NCI-H1930 (cell line): ENCODE measurements at places on chromosomes 16 and 17.

- no peak for DNase-seq
Observed at GRCh38 chr17:49260011-49260816, 29.6 kb upstream of the PHOSPHO1 start.

- no peak for DNase-seq
Observed at GRCh38 chr17:57920916-57921703, 34.1 kb downstream of the CUEDC1 start.

DNA sequence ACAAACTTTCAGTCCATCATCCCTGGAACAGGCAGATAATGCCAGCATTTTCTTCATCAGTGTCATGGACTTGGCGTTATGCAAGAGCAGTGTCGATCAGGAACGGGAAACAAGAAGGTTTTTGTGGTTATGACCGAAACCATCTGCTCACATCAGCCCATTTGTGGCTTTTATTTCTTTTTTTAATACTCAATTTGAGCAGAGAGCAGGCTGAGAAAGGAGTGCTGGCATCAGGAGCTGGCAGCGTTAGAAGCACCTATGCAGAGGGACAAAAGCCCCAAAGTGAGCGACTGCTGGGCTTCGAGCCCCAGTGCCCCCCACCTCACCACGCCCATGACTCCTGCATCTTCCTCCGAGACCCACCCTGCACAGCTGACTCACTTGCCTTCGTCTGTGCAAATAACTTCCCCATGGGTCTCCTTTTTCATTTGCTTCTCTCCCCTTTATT is 16.2 kb upstream of the CD300E start:
- DNase-seq, result no peak

GRCh38 chr16:3113765-3114479 is 1.5 kb downstream of the ZNF205 start:
- no peak for DNase-seq

- DNase-seq, result no peak
Observed at GRCh38 chr16:85637808-85638647, 24.9 kb downstream of the GSE1 start.

DNA sequence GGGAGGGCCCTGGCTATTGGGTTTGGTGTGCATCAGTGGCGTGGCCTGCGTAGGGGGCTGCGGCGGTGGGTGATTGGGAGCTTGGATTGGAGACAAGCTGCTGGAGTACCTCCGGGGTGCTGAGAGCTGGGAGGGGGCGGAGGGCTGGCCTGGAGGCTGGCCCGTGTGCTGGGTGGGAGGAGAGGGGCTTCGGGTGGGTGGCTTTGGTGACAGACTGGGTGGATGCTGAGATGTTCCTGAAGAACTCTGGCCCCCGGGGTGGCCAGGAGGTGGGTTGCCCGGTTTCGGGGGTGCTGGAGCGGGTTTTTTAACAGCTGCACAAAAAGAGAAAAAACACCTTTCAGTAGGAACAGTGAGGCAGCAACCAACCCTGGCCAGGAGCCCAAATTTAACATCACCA is 84.1 kb downstream of the ARHGAP17 start:
- DNase-seq, result no peak

GRCh38 chr17:59631276-59631675 is 11.6 kb downstream of the CLTC start:
- no peak for DNase-seq

DNA sequence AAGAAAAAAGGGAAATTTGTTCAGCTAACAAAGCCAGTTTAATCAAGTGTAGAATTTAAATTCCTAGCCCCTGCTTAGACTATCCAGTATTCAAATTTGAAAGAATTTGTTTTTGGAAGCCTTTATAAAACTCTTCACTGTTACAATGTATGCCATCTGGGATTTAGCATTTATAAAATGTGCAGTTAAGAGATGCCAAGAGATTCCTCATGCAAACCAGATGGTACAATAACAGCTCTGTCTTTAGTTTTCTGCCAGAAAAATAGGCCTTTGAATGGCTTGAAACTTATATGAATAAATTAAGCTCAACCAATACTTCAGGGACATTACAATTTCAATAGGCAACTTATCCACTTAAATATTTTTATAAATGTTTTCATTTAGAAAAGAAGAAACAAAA is 6.8 kb upstream of the ANKS4B start:
- no peak for DNase-seq

GRCh38 chr17:67260170-67260987 is 15.4 kb upstream of the HELZ start:
- DNase-seq, result no peak

DNA sequence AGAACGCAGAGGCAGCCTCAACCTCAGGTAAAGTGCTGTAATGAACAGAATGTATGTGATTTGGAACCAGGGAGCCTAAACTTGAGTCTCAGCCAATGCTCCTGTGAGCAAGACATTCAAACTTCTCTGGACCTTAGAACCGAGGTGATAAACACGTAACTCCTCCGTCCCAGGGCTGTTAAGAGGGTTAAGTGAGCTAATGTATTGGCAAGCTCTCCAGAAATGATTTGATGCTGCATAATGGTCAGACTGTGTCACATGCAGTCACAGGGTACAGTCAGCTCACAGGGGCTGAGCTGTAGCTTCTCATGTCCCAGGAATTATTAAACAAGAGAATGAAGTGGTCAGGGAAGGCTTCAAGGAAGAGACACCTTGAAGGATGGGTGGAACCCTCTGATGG is 10.0 kb upstream of the SLC4A1 start:
- DNase-seq, result no peak

DNA sequence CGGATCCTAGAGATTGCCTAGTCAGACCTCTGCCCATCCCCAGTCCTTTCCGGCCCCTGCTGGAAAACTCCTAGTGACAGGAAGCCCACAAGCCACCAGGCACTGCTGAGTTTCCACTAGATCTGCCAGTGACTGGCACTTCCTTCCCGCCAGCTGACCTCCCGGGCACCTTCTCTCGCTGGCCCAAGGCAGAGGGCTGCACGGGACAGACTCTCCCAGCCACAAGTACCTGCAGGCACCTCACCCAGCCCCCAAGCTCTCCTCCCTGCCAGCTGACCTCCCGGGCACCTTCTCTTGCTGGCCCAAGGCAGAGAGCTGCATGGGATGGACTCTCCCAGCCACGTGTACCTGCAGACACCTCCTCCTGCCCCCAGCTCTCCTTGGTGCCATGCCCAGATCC is 66.3 kb upstream of the DOC2B start:
- no peak for DNase-seq

GRCh38 chr16:53785044-53785443 is 81.1 kb downstream of the FTO start:
- no peak for DNase-seq

DNA sequence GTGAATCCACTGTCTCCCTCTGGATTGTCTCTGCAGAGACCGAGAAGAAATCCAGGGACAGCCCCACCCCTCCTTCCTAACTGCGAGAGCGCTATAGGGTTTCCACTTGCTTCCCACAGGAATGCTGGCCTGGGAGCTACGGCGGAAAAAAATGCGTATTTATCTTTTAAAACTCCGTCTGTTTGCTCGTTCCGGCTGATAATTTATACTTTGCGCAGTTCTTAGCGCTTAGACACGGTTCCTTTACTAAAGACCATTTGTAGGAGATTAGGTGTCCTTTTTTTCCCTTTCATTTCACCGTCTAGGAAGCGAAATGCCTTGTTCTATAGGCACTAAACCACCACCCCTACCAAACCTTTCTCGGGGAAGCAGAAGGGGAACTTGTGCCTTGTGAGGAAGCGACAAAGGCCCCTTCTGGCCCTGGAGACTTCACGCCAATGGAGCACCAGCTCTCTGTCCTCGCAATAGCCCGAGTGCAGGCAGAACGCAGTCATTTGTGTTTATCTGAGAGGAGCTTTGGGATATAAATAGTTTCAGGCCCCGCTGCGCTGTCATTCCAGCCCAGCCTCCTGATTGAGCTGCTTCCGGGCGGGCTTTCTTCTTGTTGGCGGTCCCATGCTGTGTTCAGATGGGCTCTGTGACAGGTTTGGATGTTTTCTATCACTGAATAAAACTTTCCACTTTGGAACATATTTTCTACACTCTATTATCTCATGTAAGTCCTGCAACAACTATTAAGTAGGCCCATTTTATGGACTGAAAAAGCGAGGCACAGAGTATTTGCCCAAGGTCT is 791 bp upstream of the SUPT4H1 start:
- DNase-seq, result peak; percentile 62

- DNase-seq, result no peak
Observed at GRCh38 chr17:68853439-68853838, 101.8 kb downstream of the ABCA8 start.

DNA sequence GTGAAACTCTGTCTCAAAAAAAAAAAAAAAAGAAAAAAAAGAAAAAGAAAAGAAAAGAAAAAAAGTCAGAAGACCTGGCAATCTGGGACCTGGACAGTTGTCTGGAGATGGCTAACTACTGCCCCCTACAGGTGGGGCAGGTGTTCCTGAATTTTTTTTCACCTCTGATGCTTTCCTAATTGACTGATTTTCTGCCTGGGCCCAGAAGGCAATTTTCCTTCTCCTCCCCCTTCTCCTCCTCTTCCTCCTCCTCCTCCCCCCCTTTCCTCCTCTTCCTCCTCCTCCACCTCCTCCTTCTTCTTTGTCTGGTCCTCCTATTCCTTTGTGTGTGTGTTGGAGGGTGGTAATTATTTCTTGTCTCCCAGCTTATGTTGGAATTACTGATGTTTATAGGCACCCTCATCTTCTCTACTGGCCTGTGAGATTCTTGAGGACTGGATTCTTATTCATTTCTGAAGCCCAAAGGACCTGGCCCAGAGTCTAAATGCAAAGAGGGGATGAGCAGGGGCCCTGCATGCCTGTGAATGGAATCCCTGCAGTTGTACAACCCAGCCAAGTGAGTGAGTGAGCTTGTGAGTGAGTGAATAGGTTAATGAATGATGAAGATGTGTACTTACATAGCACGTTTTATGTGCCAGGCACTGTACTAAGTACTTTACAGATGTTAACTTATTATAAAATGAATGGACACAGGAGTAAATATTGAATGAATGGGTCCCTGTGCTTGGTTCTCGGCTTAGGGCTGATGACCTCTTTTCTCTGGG is 26.9 kb downstream of the IRX5 start:
- DNase-seq, result no peak

DNA sequence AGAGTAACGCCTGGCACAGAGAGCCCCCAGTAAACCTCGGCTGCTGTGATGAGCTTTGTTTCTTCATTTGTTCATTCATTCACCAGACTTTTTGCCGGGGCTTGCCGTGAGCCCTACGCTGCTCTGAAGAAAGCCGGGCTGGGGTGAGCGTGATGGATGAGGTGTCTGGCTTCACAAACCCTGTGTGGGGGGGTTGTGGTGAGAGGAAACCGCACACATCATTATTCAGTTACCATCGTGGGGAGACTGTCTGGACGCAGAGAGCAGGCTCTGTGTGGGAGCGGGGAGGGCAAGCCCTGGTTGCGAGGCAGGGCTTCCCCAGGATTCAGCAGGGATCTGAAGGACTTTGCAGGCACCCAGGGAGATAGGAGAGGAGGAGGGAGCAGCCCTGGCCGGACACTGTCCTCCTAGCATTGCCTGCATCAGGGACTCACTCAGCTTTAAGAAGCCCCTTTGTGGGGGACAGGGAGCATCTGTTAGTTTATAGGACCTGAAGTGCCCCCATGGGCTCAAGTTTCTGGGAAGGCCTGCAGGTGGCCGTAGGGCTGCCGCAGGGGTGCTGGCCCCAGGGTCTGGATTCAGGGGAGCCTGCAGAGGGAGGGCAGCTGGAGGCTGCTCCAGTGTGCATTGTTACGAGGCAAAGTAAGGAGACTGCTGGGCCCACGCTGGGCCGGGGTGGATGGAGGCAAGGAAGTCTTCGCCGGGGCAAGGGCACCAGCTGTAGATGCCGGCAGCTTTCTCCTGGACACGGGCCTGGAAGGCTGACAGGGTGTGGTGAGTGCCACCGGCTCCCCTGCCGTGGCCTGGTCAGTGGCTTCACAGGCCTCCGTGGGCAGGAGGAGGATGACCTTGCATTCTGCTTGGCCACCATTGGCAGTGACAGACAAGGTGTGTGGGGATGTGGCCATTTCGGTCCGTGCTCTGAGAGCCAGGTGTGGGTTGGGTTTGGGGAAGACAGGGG is 334.5 kb downstream of the SEC14L1 start:
- DNase-seq, result no peak

GRCh38 chr16:51034481-51035109 is 116.5 kb downstream of the SALL1 start:
- no peak for DNase-seq

DNA sequence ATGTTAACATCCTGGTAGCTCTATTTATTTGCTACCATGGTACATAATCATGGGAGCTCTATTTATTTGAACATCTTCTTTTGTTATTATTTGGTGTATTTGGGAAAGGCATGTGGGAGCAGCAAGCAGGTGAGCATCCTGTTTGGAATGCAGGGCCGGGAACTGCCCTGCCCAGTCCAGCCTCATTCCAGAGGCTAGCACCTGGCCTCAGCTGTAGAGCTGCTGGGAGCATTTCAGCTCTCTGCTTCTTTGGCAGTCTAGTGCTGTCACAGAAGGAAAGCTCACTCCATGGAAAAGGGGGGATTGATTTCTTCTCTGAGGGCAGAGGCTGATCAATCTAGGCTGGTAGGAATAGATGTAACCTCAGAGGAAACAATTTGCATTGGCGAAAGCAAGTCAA is 112.5 kb downstream of the WWOX start:
- no peak for DNase-seq

DNA sequence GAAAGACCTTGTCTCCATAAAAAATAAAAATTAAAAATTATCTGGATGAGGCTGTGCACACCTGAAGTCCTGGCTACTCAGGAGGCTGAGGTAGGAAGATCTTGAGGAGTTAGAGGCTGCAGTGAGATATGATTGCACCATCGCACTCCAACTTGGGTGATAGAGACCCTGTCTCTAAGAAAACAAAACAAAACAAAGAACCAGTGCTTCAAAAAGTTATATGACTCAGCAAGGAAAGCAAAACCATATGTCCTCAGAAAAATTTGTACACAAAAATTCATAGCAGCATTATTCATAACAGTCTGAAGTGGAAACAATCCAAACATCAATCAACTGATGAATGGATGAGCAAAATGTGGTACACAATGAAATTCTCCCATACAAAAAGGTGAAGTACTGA is 48.9 kb downstream of the SLFN5 start:
- no peak for DNase-seq

- no peak for DNase-seq
Observed at GRCh38 chr17:4369557-4370230, 3.2 kb upstream of the UBE2G1 start.

DNA sequence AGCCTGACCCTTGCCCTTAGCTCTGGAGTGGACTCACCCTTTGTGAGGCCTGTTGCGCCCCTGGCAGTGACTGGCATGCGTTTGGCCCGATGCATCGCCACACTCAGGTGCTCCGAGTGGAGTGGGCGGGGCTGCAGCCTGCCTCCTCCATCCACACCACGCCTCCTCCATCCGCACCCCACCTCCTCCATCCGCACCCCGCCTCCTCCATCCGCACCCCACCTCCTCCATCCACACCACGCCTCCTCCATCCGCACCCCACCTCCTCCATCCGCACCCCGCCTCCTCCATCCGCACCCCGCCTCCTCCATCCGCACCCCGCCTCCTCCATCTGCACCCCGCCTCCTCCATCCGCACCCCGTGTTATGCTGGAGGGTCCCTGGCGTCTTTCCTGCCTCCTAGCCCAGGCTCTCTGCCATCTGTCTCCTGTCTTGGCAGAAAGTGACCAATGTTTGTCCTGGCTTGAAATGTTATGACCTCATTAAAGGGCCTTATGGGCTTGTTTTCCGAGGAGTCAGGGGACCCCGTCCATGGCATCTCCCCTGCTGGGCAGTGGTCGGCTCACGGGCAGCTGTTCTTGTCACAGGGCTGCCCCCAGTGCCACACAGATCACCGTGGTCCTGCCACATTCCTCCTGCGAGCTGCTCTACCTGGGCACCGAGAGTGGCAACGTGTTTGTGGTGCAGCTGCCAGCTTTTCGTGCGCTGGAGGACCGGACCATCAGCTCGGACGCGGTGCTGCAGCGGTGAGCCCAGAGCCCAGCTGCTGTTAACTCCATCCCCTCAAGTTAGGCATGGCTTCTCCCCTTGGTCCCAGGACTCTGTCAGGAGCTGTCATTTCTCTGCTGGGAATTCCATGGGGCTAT is 28.7 kb upstream of the MYO15B start:
- DNase-seq, result no peak
